Mesendoderm (in vitro differentiated cells): ENCODE measurements at places on chromosomes 1 and 21.

DNA sequence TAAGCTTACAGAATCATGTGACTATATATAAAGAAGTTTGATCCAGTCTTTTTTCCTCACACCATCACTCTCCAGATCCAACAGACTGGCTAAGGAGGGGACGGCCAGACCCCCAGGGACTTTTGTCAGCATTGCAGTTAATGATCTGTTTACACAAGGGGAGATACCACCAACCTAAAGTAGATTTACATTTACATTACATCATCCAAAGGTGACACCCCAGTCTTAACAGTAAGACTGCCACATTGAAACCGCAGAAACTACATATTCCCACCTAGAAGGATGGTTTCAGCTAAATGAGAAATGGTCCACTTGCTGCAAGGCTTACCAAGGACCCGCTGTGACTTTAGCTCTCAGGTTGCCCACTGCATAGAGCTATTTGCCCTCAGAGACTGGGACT lies 3.4 kb downstream of the RCAN1 start:
- peak; percentile 27 for DNase-seq

GRCh38 chr1:67500413-67500959 lies 70.3 kb upstream of the SERBP1 start:
- DNase-seq: peak; percentile 95

GRCh38 chr1:18091660-18092446 lies 15.7 kb upstream of the IGSF21 start:
- DNase-seq: peak; percentile 79

DNA sequence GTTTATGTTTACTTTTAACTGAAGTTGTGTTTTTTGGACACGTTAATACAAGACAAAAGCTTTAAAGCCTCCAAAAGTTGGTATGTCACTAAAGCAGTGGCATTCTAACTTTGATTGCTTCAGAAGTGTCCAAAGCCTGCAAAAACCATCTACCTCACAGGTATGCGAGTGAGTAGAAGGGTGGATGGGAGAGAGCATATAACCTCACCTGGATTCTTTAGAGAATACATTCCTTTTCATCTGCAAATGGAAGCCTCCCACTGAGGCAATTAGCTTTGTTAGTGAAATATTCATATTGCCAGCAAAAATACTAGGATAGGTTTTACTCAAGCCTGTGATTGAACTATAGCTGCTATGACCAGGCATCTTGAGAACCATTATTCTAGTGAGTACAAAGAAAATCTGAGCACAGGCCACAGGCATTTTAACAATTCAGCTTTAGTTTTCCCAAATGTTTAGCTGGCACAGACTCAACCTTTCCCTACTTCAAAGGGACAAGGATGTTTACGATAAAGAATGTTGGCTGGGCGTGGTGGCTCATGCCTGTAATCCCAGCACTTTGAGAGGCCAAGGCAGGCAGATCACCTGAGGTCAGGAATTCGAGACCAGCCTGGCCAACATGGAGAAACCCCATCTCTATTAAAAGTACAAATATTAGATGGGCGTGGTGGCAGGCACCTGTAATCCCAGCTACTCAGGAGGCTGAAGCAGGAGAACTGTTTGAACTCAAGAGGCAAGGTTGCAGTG lies 39.7 kb downstream of the MAP3K21 start:
- peak; percentile 55 for DNase-seq

DNA sequence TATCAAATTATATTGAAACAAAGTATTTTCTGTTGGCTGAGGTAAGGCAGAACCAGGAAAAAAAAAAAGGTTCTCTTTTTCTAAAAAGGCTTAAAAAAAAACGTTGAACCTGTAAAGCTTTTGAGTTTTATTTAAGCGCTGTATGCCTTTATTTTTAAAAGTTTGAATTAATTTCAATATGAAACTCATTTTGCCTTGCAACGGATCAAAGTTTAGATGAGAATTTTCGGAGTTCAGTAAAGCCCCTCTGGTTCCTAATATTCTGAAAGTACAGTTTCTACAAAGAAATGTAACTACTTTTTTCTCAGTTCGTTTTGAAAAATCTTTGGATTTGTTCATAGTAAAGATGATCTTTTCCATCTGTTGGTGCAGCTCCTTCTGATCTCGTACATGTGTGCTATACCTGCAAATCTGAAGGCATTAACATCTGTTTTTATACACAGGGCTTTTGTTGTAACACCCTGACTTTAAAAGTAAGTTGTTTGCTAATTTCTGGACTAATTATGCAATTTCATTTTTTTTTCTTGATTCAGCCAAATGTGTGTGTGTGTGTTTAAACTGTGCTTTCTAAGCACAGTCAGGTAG lies 1.7 kb downstream of the ZBTB18 start:
- DNase-seq: no peak

DNA sequence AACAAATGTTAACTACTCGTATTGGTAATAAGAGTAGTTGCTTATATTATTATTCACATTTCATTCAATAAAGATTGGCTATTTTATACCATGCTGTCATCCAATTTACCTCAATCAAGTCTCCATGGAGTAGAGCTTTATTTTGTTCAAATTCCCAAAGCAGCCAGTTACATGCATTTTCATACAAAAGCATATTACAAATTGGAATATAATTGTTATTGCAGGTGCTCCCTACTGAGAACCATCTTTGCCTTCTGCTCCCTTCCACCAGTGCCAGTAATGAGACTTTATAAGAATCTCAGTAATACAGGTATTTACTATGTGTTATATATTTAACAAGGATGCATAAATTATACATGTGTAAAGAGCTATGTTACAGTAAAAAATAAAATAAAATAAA lies 54.2 kb downstream of the FOXJ3 start:
- no peak for DNase-seq

DNA sequence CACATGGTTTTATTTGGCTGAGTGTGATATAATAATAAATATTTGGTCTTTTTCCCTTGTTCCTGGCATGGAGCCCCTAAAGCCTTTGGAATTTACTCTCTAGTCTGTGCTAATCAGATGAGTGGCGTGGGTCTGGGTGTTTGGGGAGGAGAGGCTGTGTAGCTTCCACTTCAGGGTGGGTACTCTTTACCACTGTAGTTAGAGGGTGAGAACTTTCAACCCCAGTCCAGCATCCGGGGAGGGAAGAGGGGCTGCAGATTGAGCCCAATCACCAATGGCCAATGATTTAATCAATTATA lies 20.0 kb downstream of the USP25 start:
- no peak for DNase-seq

GRCh38 chr1:74392840-74393239 lies 119.6 kb downstream of the LRRC53 start:
- peak; percentile 26 for DNase-seq

- no peak for DNase-seq
Measured at GRCh38 chr1:23865543-23865930, 2.6 kb downstream of the FUCA1 start.

GRCh38 chr1:109653306-109653705 lies 2.6 kb upstream of the GSTM4 start:
- no peak for DNase-seq

DNA sequence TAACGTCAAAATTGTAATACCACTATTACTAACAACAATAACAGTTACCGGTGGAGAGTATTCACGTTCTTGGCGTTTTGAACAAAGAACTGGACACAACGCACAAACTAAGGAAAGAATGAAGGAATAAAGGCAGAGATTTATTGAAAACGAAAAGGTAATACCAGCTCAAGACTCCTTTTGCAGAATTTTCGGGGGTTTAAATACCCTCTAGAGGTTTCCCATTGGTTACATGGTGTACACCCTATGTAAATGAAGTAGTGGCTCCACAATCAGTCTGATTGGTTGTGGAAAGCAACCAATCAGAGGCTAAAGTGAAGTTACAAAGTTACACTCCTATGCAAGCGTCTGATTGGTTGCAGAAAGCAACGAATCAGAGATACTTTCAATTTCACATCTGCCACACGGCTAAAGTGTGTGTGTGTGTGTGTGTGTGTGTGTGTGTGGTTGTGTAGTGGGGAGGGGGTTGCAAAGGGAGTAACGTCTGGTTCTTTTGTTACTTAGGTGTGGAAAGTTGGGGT lies 1.1 kb upstream of the GTF2B start:
- DNase-seq: peak; percentile 67

DNA sequence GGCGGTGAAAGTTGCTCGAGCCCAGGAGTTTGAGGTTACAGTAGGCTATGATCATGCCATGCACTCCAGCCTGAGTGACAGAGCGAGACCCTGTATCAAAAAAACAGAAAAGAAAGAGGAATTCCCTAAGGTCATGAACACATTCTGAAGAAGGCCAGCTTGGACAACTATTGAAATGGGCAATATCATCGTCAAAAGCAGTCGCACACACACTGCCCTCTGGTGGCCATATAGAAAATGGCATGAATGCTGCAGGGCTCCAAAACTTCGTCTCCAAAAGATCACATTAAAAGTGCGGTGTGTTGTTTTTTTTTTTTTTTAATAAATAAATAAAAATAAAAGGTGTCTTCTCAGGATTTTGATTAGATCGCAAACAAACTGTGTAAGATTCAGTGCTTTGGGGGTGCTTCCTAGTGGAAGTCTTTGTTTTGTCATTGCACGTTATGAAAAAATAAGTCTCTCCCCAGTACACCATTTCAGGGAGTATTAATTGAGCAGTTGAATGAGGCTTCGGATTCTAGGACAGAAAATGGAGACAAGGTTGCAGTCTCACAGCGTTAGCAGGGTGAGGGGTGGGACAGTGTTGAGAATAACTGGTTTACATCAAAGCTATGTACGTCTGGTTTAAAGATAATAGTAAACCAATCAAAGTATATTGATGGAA lies 87.5 kb upstream of the FMN2 start:
- DNase-seq: peak; percentile 21

GRCh38 chr1:62735491-62736171 lies 47.4 kb upstream of the DOCK7 start:
- no peak for DNase-seq

GRCh38 chr1:76294482-76295194 lies 220.1 kb downstream of the ST6GALNAC3 start:
- no peak for DNase-seq

DNA sequence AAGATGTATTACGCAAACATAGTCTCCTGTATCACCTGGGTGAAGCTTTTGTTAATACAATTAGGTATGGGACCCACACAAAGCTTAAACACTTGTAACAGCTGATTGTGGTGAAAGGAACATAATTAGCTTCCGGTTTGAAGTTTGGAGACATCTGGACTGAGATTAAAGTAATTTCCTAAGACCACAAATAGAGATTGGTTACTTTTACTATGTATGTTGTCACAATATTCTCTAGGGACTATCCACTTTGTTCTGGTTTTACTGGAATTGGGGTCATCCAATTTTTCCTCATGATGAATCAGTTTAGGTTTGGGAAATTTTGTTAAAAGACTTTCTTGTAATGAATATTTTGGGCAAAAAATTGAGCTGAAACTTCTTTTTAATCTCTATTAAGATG lies 71.8 kb upstream of the SAMSN1 start:
- DNase-seq: no peak

DNA sequence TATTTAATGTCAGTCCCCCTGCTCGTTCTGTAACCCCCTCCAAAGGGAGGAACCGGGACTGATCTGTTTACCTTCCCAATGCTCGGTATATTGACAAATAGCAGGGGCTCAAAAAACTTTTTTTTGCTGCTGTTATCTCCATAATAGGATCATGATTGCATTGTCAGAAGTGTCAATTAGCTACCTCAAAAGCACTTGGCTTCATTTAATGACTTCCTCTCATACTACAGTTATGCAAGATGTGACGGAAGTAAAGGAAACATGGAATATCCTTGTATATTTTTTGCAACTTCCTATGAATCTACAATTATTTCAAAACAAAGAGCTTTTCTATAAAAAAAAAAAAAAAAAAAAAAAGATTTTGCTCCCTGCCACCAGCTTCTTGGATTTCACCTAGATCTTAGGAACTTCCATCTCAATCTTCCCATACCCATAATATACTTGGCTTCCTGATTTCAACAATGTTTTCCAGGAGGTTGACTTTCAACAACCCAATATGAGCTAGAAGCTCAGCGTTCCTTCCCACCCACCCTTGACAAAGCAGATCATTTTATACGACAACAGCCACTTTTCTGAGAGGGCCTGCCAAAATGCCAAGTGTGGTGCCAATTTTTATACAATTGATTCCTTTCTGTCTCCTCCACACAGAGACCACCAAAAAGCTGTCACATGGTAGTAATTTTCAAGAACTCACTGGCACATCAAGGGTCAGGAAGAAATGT lies 71.7 kb downstream of the SETD4 start:
- peak; percentile 11 for DNase-seq

- no peak for DNase-seq
Measured at GRCh38 chr1:209686322-209686721, 11.1 kb downstream of the G0S2 start.

- no peak for DNase-seq
Measured at GRCh38 chr21:44850208-44850800, 23.2 kb downstream of the PTTG1IP start.

DNA sequence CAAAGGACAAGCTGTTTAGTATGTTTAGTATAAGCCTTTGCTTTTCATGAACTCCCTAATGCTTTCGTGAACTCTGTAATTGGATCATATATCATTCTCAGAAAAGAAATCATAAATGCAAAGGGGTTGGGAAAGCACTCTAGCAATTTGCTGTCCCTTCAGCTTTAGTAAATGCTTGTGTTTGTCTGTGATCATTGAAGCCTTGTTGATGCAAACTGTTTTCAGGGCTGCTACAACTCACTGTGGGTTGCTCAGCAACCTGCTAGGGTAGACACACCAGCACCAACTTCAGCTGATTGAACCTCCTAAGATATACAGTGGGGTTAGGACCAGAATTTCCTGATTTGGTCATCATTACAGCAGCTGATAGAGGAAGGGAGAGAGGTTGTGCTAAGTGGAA lies 95.0 kb downstream of the SGIP1 start:
- DNase-seq: no peak

- DNase-seq: peak; percentile 70
Measured at GRCh38 chr1:153567621-153568366, 2.1 kb upstream of the S100A2 start.

GRCh38 chr1:200366577-200367253 lies 43.1 kb downstream of the ZNF281 start:
- no peak for DNase-seq

DNA sequence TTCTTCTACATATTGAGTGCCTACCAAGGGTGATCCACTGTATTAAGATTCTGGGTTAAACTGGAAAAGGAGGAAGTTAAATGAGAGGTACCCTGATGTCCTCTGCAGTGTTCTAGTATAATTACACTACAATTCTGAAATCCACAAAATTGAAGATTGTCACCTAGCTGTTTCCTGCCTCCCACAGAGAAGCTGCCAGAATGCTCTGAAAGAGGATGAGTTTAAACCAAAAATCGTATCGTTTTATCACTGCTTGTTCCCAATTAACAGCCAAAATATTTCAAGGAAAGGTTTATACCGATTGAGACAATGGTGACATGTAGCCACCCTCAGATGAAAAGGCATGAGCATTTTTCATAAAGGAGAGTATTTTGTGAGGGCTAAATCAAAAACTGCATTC lies 28.0 kb downstream of the TIAM1 start:
- no peak for DNase-seq

GRCh38 chr1:154703170-154703569 lies 95.2 kb upstream of the ADAR start:
- DNase-seq: peak; percentile 58
